SJCRH30 (cell line): ENCODE measurements at places on chromosomes 16 and 17. TPM values are rescaled to one million over a fixed set of nuclear protein-coding genes. Genes with fewer than 3 reads are reported as not detected.

DNA sequence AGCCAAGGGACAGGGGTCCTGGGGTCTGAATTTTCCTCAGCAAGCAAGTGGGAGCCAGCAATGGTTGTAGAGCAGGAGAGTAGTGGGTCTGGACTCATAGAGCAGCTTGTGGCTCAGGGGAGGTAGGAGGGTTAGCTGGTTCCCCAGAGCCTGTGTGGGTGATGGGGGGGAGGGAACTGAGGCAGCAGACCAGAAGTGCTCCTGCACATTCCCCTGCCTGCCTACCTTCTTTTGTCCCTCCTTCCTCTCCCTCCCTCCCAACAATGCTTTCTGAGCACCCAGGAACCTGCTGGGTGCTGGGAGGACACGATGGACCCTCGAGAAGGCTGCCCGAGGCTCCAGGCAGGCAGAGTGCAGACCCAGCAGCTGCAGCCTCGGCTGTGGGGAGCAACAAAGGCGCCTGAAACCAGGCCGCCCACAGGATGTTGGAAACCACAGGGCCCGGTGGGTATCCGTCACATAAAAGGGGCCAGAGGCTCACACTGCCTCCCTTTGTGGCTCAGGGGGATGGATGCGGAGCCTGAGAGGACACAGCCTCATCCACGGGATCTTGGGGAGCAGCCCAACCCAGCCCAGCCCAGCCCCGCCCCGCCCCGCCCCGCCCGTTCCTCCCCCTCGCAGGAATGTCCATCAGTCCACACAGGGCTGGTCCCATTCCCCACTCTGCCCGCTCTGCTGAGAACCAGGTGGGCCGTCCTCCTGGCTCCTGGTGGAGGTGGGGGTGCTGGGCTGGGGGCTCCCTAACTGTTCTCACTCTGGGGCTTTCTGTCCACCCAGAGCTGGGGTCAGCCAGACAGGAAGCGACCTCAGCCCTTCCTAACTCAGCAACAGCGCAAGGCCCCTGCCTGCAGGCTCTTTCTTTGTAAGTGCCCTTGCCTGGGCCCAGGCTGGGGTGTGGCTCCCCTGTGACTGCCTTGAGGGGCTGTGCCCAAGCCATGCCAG lies 1.7 kb upstream of the NLRC3 start:
- no peaks in the 10 kb centered on the region for H3K36me3 ChIP-seq
- peak overlapping the region; percentile 31 for H3K4me3 ChIP-seq
- H3K27me3 ChIP-seq: no peaks in the 10 kb centered on the region
- H3K27ac ChIP-seq: peak overlapping the region; percentile 54

DNA sequence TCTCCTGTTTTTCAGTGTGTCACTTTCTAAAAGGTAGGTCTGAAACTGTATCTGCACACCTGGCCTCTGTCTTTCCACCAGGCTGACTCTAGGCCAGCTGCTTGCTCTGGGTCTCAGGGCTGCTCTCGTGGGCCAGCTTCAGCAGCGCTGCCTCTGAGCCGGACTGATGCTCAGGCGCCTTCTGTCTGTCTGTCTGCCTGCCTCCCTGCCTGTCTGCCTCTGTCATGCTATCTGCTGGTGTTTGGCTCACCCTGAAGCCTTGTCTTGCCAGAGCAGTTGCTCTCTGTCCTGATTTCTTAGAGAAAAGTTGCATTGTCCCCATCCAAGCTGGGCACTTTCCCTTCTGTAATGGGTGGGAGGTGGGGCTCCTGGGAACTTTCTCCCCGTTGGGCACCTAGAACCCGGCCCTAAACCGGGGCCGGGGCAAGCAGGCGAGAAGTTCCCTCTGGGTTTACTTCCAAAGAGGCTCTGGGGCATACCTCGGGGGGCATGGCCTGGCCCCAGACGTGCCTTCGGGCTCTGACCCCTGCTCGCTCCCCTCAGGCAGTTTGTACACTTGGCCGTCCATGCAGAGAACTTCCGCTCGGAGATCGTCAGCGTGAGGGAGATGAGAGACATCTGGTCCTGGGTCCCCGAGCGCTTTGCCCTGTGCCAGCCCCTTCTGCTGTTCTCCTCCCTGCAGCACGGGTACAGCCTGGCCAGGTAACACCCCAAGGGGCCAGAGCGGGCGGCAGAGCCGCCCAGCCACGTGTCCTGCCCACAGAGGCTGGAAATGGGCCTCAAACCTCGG lies 15.9 kb upstream of the ATP6V0C start:
- H3K27me3 ChIP-seq: no peaks in the 10 kb centered on the region
- H3K4me3 ChIP-seq: no peak overlapping the region
- H3K27ac ChIP-seq: peak overlapping the region; percentile 42
- peaks cover 28% of the 10 kb centered on the region for H3K4me1 ChIP-seq

DNA sequence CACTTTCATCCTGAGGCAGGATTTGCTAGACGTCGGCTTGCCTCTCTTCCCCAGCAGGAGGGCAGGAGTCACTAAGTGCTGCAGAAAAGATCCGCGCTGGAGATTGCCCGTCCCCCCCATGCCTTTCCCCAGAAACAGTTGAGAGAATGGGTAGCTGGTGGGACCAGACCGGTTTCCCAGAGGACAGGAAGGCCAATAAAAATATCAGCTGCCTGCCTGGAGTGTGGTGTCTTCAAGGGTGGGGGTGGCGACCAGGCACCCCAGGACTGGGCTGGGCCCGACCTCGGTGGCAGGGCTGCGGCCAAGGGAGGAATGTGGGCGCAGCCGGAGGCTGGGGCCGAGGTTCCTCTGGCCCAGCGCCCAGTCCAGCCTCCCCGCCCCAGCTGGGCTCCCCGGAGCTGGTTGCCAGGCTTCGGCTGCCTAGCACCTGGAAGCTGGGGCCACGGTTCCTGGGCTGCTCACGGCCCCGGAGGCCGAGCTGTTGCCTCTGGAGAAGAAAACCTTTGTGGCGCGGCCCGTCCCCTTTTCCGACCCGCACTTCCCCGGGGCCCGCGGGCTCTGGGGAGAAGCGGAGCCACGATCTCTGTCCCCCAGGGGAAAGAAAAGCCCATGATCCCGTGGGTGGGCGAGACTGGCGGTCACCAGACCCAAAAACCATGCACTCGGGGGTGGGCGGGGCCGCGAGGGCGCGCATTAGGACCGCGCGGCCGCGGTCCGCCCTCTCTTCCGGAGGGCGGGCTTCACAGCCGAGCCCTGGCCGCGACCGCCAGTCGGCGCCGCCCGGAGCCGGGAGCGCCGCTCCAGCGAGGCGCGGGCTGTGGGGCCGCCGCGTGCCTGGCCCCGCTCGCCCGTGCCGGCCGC lies at the start of gene TRAF4:
TRAF4 (plus strand) TSS at position 769 of the 861 bp plus-strand sequence. CDS start 102 bp downstream, outside the sequence.
- H3K27ac ChIP-seq: peak within 1 kb of the TSS; percentile 73
- no peaks in the 10 kb centered on the region for H3K27me3 ChIP-seq
- H3K4me1 ChIP-seq: peaks cover 30% of the 10 kb centered on the region
- H3K36me3 ChIP-seq: peaks cover 31% of the 10 kb centered on the region

DNA sequence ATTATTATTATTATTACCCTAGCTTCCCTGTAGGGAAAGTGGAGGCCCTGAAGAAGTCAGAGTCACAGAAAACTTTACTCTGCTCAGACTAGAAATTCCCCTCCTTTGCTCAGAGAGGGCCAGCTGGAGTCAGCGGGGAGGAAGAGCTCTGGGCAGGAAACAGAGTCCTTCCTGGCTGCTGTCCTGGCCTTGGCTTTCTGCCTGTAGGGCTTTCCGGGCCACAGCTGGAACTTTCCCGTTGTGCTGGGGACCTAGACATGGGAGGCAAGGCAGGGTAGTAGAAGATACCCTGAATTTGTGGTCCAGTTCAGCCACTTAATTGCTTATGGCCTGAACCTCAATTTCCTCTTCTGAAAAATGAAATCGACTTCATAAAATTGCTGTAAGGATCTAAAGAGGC lies 14.0 kb upstream of the CCL2 start:
- H3K4me3 ChIP-seq: no peak overlapping the region
- H3K27ac ChIP-seq: 0 out of 2 replicates have a peak overlapping the region, but pooled peaks have one; percentile 2
- H3K4me1 ChIP-seq: peaks cover 68% of the 10 kb centered on the region
- H3K27me3 ChIP-seq: no peaks in the 10 kb centered on the region
- no peaks in the 10 kb centered on the region for H3K36me3 ChIP-seq

DNA sequence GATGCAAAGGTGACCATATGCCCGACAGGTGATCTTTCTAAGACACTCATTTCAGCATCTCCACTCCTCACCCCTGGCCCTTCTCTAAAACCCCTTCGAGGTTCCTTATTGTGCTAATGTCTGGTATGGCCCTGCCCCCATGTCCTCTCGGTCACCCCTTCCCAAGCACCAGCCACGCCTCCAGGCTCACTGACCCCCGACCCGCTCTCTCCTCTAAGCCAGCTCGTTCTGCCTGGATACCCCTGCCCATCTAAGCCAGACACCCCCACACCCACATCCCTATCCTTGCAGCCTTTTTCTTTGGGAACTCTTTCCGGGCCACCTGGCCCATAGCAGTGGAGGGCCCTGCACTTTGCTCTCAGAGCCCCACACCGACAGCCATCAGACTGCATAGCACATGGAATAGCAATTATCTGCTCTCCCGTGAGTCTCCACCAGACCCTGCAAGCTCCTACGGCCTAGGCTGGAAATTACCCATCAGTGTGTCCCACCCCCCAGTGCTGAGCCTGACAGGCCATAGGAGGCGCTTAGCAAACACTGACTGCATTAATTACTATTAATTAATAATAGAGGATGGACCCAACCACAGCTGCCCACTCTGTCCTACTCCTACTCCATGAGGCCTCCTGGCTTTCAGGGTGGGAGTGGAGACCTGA lies 176.7 kb downstream of the TMEM132E start:
- no peaks in the 10 kb centered on the region for H3K36me3 ChIP-seq
- no peak overlapping the region for H3K4me3 ChIP-seq
- peaks cover 39% of the 10 kb centered on the region for H3K27me3 ChIP-seq
- DNase-seq: no peak
- no peaks in the 10 kb centered on the region for H3K4me1 ChIP-seq

SLC22A31 gene
- 0.18 TPM in 1 of 2 replicates, not detected in the other for total RNA-seq

DNA sequence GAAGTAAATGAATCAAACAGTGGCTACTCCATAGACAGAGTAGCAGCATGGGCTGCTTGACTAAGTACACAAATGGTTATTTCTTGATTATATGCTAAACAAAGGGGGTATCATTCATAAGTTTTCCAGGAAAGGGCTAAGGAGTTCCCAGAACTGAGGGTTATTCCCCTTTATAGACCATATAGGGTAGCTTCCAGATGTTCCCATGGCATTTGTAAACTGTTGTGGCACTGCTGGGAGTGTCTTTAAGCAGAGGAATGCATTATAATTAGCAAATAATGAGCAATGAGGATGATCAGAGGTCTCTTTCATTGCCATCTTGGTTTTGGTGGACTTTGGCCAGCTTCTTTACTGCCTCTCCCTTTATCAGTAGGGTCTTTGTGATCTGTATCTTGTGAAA lies 105.1 kb downstream of the CDH11 start:
- peaks cover 22% of the 10 kb centered on the region for H3K36me3 ChIP-seq
- H3K4me3 ChIP-seq: no peak overlapping the region
- DNase-seq: no peak

DHRS7B gene
- total RNA-seq: 16.7 and 20.8 TPM in 2 replicates

EXOC3L1 gene
- total RNA-seq: 1.5 and 2.0 TPM in 2 replicates

CNTROB gene
- total RNA-seq: 27.5 and 29.8 TPM in 2 replicates

CEP295NL gene
- total RNA-seq: 1.3 TPM in 2 replicates

CNGB1 gene
- total RNA-seq: not detected in 2 replicates

CDRT15 gene
- 0.36 and 0.66 TPM in 2 replicates for total RNA-seq

DNA sequence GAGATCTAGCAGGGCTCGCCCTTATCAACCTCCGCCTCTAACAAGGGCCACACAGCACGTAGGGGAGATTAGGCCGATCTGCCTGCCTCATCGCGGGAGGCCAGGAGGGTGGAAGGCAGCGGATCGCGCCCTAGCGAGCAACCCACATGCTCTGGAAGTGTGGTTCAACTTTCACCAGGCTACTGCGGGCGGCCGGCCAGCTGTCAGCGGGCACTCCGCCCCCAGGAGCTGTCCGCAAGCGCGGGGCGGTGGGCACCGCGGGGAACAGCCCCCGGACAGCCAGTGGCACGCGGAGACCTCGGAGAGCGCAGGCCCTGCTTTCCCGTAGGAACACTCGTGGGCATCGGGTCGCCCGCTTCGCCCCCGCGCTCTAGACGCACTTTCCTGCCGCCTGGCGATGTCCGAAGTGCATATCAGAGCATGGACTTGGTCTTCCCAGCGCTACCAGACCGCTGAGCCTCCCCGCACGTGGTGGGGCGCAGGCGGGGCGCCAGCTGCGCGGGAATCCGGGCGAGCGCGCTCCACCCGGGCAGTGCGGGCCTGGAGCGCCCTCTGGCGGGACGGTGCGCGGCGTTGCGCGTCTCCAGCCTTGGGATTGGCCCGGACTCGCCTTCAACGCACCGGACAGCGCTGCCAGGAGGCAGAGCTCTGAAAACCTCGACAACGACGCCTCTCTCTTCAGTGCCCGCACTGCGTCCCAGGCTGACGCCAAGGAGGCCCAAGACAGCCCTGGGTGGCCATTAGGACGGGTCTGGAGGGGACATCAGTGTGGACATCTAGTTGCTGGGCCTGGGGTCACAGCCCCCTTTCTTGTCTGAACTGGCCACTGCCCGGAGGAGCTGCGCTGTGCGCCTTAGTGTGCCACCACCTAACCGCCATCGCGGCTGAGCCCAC lies 3.6 kb upstream of the ZNHIT3 start:
- H3K36me3 ChIP-seq: no peaks in the 10 kb centered on the region
- DNase-seq: peak; percentile 78
- no peaks in the 10 kb centered on the region for H3K27me3 ChIP-seq
- H3K4me3 ChIP-seq: peak overlapping the region; percentile 24

SLC6A4 gene
- 0.16 TPM in 1 of 2 replicates, not detected in the other for total RNA-seq

CD300E gene
- total RNA-seq: 0.22 TPM in 1 of 2 replicates, not detected in the other

GRCh38 chr16:84569382-84569987 lies 48.4 kb downstream of the COTL1 start:
- no peaks in the 10 kb centered on the region for H3K4me1 ChIP-seq
- no peak overlapping the region for H3K27ac ChIP-seq

ODAD4 gene
- total RNA-seq: 0.15 and 0.24 TPM in 2 replicates

GRCh38 chr16:8241408-8241807 lies 348.9 kb downstream of the TMEM114 start:
- no peak for DNase-seq
- H3K36me3 ChIP-seq: no peaks in the 10 kb centered on the region
- no peaks in the 10 kb centered on the region for H3K27me3 ChIP-seq
- H3K4me1 ChIP-seq: no peaks in the 10 kb centered on the region

DNA sequence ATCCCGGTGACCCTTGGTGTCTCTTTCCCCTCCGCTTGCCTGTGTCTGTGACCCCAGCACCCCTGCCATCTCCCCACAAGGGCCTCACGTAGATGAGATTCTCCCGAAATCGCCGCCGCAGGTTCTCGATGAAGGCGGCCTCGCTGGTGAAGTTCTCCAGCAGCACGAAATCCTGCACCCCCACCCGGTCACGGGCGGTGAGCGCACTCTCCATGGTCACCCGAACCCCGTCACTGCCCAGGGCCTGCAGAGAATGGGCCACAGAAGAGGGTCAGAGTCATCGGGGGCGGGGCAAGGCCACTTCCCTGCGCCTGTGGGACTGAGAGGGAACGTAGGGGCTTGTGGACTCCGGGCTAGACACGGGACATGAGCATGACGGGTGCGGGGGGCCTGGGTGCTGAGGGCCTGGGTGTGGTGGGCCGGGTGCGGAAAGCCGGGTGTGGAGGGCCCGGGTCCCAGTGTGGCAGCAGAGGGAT lies 8.4 kb downstream of the MYO1C start:
- DNase-seq: no peak
- no peaks in the 10 kb centered on the region for H3K27me3 ChIP-seq
- no peak overlapping the region for H3K4me3 ChIP-seq
- no peaks in the 10 kb centered on the region for H3K36me3 ChIP-seq
- no peak overlapping the region for H3K27ac ChIP-seq

PPY gene
- not detected in 2 replicates for total RNA-seq

SULT1A2 gene
- total RNA-seq: not detected in 2 replicates

HOXB7 gene
- 18.8 and 23.1 TPM in 2 replicates for total RNA-seq

GRCh38 chr16:4003166-4003565 lies 113.1 kb downstream of the ADCY9 start:
- H3K27ac ChIP-seq: no peak overlapping the region
- H3K4me3 ChIP-seq: no peak overlapping the region
- H3K27me3 ChIP-seq: no peaks in the 10 kb centered on the region
- DNase-seq: no peak
- H3K36me3 ChIP-seq: no peaks in the 10 kb centered on the region; the same call in 1 of the 2 replicates

GRCh38 chr17:52140601-52141000 lies 17.9 kb downstream of the CA10 start:
- no peaks in the 10 kb centered on the region for H3K27me3 ChIP-seq
- no peaks in the 10 kb centered on the region for H3K36me3 ChIP-seq
- H3K4me1 ChIP-seq: no peaks in the 10 kb centered on the region; the same call in 1 of the 2 replicates
- no peak for DNase-seq
- H3K27ac ChIP-seq: no peak overlapping the region
